ENCODE measurements at places on chromosomes 5 and 9.

GRCh38 chr5:81162501-81162900 is 70.6 kb upstream of the CKMT2 start:
- no peak for DNase-seq

GRCh38 chr5:82809420-82810143 is 267.6 kb downstream of the TMEM167A start:
- no peak for DNase-seq

DNA sequence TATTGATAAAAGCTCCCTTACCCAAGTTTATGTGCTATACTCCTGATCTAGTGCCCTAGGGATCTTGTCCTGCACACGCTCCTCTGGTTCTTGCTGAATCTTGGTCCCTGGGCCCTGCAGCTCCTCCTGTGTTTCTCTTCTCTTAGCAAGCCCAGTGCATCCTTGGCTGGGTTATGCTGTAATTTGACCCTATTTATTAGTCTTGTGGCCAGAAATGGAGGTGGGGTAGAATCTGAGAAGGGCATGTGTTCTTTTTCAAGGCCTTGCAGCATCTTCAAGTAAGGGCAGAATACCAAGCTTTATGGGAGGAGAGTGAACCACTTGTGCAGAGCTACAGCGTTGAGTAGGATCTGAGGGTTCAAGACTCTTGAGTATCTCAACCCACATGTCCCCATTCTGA is 366.8 kb downstream of the FAM170A start:
- DNase-seq, result no peak

DNA sequence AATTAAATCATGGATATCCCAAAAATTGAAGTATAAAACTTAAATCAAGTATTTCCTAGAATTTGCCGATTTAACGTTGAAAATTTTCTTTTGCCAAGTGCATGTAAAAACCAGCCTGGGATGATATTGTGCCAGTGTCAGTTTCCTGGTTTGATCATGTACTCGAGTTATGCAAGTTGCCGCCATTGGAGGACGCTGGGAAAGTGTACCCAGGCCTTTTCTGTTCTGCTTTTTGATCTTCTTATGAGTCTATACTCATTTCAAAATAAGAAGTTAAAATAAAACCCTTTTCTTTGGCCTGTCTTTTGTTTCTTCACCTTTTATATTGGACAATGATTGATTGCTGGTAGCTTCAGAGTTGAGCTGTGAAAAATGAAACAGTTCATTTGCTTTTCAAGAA is 93.1 kb upstream of the NFIL3 start:
- no peak for DNase-seq

Measured in nephron progenitor cell (in vitro differentiated cells).